NCI-H1092 (cell line): ENCODE measurements at places on chromosomes 3 and 15.

DNA sequence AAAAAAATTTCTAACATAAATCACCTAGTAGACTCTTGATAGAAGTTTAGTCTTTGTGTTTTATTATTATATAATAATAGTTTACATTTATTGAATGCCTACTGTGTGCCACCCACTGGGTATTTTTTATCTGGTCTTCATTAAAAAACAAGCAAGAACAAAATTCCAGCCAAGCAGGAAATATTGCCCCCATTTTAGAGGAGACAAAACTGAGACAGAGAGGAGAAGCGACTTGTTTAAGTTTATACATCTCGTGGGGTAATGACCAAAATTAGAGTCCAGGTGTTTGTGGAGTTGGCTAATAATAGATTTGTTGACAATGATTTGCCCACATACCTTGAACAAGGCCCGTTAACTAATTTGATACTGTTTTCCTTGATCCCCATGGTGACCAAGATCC is 33.1 kb upstream of the FBXL22 start:
- no peak for DNase-seq

- DNase-seq, result no peak
Observed at GRCh38 chr3:14788644-14789043, 30.1 kb upstream of the FGD5 start.

- no peak for DNase-seq
Observed at GRCh38 chr15:100926258-100926657, 7.1 kb downstream of the LRRK1 start.

DNA sequence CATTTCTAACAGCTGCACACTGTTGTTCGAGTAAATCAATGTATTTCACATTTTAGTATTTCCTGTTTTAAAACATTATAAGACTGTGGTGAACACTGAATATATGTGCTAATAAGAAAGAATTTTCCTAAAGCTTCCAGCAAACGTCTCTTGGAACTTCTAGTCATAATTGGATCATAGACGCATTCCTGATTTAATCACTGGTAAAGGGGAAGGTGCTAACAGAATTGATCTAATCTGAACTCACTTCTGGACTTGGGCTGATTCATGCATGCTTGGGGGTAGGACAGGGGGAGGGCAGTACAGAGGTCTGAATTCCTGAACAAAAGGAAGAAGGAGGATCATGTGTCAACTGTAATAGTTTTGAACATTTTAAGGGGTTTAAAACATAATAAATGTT is 7.3 kb upstream of the LEKR1 start:
- no peak for DNase-seq

DNA sequence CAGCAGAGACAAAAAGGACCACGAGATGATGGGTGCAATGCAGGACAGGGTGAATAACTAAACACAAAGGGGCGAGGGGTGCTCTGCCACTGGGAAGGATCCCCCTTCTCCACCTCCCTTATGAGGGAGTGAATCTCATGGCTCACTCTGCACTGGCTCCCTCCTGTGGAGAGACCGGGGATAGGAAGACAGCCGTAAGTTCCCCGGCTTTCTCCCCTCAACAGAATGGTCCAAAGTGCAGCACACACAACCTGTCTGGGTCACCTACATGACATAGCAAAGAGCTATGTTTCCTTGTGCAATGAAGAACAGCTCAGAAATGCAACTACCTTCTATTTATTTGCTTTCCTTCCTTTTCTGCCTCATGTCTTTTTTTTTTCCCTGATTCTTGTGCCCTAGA is 7.8 kb upstream of the ACSBG1 start:
- DNase-seq, result no peak

- no peak for DNase-seq
Observed at GRCh38 chr15:61528581-61528910, 299.4 kb upstream of the RORA start.

DNA sequence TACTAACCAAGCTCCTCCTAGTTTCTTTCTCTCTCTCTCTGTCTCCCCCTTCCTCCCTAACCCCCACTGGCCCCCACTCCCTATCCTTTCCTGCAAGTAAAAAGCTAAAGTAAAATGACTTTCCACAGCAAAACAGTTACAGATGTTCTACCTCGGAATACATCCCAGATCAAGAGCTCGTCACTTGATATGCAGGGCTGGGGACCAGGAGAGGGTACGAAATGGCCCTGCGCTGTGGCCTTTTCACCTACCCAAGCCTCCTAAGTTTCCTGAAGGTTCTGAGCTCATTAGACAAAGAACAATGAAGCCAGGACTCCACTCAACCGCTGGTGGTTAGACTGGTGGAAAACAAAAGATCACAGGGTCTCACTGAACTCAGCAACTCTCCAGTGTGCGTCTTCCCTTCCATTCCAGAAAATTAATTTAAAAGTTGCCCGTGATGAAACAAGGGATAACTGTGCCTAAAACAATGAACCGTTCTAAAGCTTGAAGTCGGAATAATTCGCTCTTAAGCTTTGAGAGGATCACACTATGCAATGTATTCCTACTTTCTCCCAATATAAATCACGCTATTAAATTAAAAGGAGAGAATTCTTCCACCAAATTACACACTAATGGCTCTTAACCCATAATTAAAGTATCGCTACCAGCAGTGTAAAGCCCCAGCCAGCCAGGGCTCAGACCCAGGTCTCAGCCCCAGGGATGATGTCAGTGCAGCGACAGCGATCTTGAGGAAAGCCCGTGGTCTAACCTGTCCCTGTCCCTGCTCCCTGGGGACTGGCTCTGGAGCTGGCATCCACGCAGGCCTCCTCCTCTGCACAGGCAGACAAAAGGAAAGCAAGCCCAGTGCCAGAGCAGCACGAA is 5.0 kb downstream of the VGLL4 start:
- DNase-seq, result no peak

DNA sequence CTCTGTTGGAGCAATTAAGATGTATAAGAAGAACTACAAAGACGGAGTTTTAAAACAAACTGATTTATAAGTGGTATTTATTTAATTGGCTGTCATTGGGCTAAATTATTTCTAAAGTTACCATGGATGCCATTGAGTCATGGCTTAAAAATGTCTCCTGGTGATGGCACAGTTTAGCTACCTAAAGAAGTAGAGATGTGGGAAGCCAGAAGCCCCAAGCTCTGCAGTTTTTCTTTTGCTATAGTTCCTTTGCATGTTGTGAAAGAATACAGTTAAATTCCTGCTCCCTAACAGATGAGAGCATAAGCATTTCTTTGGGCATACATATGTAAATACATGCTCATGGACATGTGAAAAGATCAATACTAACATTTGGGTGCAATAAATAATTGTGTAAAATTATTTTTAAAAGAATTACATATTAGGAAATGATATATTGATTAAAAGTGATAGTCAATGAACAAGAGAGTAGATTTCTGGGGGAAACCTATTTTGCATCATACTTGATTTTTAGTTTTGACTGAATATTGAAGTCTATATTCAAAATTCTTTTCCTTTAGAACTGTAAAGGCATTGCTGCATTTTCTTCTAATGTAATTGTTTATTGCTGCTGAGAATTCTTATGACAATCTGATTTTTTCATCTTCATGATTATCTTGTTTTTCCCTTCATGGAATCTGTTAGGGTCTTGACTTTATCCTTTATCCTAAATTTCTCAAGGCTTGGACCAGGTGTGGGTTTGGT is 2.1 kb downstream of the OPA1 start:
- no peak for DNase-seq

DNA sequence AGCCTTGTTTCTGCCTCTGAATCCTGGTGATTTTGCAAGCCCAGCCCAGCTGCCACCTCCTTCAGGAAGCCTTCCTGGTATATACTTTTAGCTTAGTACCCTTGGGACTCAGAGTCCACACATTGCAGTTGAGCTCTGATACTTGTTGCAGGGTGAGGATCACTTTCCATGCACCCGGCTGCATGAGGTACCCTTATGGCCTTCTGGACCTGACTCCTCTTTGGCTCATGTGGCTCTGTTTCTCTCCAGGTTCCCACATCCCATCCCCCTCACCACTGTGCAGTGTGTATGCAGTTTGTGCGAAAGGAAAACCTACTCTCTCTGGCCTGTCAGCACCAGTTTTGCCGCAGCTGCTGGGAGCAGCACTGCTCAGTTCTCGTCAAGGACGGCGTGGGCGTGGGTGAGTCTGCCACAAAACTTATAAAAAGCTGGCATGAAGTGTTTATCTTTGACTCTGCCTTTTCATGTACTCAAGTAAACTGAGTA is 23.1 kb upstream of the P4HTM start:
- DNase-seq, result no peak

DNA sequence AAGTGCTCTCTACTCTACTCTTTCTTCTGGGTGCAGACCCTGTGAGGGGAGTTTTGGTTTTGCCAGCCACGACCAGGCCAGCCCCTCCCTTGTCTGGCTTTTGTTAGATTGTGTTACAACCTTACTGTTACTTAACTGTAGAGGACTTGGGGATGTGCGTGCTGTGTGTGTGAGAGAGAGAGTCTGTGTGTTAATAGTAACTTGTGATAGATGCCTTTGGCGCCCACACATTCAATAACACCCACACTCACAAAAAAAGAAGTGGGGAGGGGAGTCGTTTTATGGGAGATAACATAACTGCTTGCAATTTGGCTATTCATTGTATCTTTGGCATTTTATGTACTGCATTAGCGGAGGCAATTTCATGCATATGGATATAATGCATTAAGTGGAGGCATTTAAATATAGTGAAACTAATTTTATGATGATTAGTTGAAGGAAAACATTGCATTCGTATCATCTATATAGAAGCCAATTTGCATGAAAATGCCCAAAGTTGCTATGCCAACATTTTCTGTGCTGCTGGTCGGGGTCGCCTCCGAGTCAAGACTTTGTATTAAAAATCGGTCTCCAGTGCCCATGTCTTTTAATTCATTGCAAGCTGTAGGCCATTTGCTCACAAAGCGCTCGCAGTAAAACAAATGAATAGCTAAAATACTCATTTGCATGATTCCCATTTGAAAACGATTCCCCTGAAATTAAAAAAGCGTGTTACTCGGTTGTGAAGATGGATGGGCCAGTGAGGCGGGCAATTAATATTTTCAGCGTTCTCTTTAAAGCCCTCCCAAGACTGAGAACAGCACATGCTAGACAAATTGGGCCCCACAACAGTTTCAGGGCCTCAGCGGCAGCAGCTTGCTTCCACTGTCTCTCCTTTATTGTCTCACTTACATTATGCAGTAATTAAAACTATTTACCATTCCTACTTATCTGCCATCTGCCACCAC is 158.5 kb upstream of the SMAD3 start:
- DNase-seq, result no peak

DNA sequence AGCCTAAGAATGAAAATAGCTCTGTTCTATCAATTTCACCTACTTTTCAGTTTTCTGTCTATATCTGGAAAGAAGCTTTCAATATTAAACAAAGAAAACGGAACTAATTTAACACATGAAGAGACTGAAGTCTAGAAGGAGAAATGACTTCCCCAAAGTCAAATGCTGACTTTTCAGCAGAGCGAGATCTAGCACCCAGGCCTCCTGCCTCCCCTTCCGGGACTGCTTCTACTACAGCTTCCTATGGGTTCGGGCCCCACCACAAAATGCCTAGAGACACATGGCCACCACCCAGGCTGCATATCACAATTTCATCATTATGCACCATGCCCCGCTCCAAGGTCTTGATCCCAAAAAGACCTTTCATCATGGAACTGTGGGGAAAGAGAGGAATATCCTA is 104.5 kb downstream of the SST start:
- no peak for DNase-seq

- DNase-seq, result no peak
Observed at GRCh38 chr15:86231864-86232721, 152.4 kb downstream of the AGBL1 start.

DNA sequence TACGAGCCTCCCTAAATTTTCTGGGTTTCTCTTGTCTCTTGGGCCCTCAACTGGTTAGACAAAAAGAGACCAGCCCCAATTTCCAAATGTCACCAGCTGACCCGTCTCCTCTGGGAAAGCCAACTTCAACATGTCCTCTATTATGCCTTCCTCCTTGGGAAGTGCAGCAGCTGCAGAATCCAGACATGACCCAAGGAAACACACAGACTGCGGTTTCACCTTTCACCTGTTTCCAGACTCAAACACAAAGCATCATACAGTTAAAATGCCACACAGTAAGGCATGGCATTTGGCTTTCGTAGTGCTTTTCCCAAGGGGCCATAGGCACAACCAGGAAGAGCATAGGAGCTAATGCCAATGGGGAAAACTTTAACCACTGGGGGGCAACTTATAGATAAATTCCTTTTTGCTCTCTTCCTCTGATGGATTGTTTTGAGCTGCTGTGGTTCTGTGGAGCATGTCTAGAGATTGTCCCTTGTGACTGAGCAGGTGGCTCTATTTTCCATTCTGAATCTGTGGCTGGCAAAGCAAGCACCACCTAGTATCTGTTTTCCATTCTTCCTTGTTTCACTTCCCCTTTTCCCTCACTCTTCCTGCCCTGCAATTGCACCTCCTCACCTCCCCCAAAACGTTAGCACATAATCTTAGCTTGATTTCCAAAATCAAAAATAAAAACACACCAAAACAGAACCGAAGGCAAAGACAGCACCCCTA is 49.3 kb downstream of the HHLA2 start:
- DNase-seq, result no peak

DNA sequence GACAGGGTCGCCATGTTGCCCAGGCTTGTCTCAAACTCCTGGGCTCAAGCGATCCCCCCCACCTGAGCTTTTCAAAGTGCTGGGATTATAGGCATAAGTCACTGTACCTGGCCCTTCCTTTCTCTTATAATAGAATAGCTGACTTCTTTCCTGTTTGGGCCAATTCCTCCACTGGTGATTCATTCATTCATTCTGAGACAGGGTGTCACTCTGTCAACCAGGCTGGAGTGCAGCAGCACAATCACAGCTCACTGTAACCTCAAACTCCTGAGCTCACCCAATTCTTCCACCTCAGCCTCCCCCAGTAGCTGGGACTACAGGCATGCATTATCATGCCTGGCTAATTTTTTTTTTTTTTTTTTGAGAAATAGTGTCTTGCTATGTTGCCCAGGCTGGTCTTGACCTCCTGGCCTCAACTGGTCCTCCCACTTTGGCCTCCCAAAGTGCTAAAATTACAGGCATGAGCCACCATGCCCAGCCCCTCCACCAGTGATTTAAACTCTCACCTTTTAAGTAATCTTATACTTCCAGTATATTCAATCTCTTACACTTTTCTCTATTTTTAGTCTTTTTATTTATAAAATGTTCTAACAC is 20.9 kb downstream of the GNB4 start:
- no peak for DNase-seq

GRCh38 chr15:92822216-92823144 is 77.6 kb upstream of the CHD2 start:
- no peak for DNase-seq

GRCh38 chr3:152350776-152351175 is 82.0 kb downstream of the MBNL1 start:
- DNase-seq, result no peak

GRCh38 chr3:41532976-41533375 is 333.7 kb downstream of the CTNNB1 start:
- DNase-seq, result no peak

GRCh38 chr3:50297896-50298725 is 1.1 kb downstream of the HYAL3 start:
- no peak for DNase-seq
